Iris pigment epithelial cell (primary cell): ENCODE measurements at places on chromosomes 12 and 14.

DNA sequence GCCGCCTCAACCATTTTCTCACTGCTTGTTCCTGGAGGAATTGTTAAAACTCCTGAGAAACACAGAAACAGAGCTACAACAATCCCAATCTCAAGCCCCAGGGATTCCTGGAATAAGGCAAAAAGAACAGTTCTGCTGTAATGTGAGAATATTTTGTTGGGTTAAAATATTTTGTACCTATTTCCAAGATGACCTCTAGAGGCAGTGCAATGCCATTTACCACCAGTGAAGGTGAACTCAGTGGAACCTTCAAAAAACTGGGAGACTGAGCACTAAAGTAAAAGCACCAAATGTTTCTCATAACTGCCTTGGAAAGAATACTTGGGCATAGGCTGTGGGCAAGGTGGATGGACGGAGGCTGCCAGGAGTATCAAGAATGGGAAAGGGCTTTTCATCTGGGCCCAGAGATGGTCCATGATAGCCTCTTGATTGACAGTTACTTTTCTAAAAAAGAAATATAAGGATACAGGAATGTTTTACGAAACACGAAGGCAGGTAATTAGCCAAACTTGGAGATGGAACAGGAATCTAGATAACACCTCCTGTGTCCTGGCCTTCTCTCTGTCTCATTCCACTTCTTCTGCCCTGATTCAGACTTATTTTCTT is 334.0 kb upstream of the FLRT2 start:
- no peak for DNase-seq

DNA sequence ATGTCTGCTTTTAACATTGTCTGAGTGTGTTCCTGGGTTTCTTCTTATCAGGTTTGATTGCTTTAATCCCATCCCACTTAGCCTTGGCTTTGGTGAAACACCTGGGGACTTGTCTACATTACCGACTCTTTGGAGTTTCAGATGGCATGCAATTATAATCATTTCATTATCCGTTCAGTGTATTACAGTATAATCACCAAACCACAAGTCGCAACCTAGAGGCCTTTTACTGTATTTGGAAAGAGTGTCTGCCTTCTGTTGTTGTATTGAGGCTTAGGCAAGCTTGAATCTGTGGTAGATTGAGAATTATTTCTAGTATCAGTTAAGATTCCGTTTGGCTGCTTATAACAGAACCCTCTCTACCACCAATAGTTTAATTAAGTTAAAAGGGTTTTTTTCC is 103.9 kb downstream of the TGFB3 start:
- peak; percentile 58 for DNase-seq

DNA sequence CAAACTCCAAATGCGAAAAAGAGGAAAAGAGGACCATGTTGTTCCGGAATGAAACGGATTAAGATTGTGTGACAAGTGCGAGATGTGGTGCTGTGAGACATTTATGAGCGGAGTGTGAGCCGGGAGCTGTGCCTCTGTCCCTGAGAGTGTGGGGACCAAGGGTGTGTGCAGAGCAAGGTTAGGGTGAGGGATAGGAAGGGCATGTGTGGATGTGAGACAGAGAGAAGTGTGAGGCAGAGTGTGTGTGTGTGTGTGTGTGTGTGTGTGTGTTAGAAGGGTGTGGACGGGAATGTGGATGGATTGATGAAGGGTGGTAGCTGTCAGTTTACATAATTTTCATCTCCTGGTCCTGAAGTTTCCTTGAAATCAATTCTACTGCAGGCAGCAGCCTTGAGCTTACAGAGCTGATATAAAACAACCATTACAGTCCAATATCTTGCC is 4.3 kb upstream of the OTX2 start:
- no peak for DNase-seq

DNA sequence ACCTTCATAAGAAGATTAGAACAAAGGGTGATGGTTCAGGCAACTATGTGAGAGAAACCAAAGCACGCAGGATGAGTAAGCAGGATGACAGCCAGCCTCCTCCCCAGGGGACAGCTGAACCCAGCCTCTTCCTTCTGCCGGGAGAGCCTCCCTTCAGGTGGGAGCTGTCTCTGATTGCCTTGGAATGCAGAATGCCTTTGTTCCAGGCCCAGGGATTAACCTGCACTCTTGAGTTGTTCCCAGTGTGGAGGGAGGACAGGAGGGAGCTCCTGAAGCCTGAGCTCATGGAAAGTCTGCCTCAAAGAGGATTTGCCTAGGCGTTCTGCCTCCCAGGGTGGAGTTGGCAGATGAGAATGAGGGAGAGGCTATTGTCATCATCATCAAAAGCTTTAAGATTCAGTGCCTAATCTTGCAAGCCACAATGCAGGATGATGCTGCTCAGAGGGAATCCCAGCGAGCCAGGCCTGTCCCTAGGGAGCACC is 3.6 kb upstream of the KRT6A start:
- DNase-seq: peak; percentile 28

DNA sequence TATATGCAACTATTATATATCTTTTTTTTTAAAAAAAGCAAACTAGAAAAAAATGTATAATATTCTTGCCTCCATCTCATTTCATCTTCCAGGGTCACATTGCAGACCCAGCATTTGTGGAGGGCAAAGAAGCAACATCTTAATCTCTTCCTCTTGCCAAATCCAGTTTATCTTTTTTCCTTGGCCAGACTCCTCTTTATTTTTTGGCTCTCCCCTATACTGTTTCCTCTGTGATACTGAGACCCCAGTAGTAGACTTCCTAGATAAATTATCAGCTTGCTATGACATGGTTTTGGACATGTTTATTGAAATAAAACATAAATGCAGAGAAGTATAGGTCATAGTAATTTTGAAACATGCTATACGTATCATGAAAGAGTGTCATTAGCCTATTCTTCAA is 303.8 kb upstream of the DDHD1 start:
- DNase-seq: no peak

- DNase-seq: no peak
Observed at GRCh38 chr14:52150162-52150561, 81.3 kb upstream of the NID2 start.
